Stimulated activated CD4-positive, alpha-beta T cell treated with anti-CD3 and anti-CD28 coated beads, Interleukin-1b, Interleukin-23, amount 100 ng/mL, for 4 hours (primary cell): ENCODE measurements at places on chromosomes 3 and 15.

DNA sequence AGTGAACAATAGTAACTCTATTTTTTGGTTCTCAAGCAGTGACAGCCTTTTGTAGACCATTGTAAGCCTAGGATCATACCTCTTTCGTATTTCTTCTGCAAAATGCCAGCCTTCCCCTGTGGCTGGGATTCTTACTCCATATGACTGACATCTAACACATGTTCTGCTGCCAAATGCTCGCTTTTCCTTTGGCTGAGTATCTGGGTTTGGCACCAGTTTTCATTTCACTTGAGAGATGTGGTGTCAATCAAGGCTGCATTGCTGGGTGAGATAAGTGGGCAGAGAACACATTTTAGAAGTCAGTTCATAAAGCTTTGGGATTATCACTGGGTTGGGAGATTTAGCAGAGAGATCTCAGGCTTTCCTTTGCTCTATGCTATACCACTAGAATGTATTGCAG lies 514.7 kb upstream of the SGO1 start:
- no peak for DNase-seq

DNA sequence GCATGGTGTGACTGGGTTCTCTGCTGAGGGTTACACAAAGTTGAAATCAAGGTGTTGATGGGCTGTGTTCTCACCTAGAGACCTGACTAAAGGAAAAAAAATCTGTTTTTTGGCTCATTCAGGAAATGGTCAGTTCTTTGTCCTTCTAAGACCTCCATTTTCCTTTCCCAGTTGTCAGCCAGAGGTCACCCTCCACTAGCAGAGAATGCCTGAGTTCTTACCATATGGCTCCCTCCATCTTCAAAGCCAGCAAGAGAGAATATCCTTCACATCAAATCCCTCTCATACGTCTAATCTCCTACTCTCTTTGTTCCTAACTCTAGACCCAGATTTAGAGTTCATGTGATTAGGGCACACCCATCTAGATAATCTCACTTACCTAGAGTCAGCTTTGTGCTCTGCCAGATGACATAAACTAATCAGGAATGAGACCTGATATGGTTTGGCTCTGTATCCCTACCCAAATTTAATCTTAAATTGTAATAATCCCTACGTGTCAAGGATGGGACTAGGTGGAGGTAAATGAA lies 19.4 kb downstream of the ANKRD28 start:
- no peak for DNase-seq

DNA sequence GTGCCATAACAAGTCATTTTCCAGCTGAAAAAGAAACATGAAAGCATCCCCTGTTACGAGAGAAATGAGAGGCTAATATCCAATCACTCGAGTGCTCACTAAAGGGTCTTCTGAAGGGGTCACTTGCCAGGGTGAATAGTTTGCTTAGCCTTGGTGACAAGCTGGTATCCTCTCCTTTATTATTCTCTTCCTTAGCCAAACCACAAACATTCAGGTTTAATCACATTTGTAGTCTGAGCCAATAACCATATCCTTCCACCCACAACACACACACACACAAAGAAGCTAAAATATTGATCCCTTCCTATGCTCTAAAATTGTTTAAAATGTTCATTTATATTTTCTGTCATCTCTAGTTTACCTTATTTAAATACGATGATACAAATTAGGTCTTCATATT lies 240.5 kb upstream of the TMCO5A start:
- no peak for DNase-seq

DNA sequence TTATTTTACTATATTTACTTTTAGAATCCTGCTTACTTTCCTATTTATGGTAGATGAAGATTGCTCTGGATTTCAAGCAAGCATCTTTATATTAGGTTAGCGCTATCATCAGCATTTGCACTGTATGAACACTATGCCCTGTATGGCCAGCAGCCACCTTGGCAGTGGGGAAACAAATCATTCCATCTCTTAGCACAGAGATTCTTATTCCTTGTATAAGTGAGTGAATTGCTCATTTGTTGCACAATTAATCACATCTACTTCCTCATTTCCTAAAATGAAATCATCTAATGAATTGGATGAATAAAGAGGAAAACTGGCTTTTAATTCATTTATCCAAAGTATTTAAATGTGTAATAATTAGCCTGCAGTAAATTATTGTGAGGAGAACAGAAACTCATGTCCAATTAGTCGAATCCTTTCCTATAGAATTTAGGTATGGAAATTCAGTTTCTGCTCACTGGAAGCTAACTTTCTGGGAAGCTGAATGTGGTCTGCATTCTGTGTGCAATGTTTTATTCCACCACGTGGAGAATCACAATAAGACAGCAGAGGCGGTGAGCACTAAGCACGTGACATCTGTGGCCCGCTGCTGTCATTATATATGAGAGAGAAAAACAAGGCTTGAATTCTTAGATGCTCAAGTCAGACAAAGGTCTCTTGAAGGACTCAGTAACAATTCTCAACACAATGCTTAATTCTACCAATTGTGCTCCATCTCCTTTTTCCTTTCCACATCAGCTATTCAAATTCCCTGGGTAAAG lies 93.4 kb downstream of the PEX5L start:
- DNase-seq, result no peak

DNA sequence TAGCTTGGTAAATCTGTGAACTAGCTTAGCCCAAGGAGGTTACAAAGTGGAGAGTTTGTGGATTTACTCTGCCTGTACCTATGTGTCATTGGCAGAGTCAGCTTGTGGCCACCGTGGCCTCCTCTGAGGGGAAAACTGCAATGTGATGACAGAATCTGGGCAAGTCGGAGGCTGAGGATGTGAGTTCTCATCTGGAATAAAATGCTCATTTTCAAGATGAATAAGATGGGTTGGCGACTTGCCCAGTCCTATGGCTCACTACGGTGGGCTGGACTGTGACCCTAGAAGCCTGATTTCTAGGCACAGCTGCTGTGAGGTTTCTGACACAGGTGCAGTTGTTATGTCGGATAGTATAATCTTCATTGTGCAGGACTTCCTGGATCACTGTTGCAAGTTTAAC lies 83.7 kb downstream of the ETV5 start:
- no peak for DNase-seq

- DNase-seq, result no peak
Observed at GRCh38 chr3:68163062-68163461, 508.6 kb upstream of the SUCLG2 start.

DNA sequence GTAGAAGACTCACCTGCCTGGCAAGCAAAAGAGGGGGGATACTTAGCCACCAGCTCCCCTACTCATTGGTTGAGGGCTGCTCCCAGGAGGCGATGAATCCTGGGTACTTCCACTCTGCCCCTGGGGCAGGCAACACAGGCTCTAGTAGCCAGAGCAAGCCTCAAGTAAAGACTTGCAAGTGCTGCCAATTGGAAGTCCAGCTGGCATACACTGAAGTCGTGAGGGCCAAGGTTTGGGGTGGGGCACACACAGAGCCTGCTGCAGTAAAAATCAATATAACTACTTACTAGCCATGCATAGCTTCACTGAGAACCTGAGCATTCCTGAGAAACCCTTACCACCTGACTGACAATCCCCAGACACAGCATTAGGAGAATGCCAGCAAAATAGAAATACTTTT lies 123.0 kb upstream of the EIF1B start:
- no peak for DNase-seq

DNA sequence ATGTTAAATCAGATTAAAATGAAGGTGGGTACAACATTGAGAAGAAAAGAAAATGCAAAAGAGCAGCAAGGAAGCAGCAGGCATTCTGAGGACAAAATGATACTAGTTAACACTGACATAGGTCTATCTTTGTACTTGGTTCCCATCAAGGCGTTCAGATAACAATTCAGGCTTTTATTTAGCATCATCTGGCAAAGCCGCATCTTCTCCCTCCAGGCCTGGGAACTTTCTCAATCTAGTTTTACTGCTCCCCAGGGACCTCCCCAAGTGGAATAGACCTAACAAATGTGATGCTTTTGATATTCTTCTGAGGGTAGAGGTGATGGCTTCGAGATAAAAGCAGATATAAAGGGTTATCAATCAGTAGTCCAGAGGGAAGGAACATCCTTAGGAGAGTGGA lies 130.6 kb downstream of the C3orf38 start:
- DNase-seq, result no peak

DNA sequence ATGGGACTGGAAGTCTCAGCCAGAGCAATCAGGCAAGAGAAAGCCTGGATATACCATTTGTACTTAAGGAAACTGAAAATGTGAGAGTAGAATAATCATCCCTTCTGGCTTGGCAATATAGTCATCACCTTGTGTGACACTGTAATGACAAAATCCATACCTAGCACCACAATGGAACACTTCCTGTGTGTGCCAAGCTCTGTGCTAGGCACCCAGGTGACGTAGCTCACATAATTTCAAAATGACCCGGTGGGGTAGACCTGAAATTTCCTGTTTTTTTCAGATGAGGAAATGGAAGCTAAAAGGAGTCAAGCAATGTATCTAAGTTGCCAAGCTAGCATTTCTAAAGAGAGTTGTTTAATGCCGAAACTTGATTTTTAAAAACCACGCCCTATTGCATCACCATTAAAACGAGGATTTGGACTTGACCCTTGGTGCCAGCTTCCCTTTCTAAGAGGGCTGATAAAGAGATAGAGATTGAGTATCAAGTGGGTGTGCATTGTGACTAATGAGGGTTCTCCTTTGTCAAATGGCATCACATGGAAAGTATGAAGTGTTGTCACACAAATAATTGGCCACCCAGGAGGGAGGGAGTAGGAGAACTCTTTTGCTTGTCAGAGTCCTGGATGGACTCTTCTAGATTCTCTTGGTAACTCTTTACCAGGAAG lies 141.3 kb upstream of the PDZRN3 start:
- DNase-seq, result no peak

GRCh38 chr15:31338879-31339557 lies 12.4 kb downstream of the KLF13 start:
- no peak for DNase-seq

GRCh38 chr3:12907729-12908128 lies 66.4 kb upstream of the RPL32 start:
- DNase-seq, result no peak

DNA sequence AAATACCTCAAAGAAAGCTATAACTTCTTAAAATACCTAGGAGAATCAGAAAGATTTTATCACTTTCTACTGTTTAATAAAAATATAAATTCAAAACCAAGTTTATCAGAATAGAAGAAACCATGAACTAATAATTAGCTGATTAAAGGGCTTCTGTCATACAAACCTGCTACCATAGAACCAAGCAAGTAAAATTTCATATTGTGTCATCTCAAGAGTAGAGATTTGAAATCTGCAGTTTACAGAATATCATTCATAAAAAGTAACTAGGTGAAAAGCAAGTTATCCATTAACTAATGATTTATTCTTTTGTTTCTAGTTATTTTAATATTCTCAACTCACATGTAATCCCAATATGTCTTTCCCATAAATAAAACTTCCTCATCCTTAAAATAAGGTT lies 36.8 kb upstream of the XXYLT1 start:
- DNase-seq, result no peak

DNA sequence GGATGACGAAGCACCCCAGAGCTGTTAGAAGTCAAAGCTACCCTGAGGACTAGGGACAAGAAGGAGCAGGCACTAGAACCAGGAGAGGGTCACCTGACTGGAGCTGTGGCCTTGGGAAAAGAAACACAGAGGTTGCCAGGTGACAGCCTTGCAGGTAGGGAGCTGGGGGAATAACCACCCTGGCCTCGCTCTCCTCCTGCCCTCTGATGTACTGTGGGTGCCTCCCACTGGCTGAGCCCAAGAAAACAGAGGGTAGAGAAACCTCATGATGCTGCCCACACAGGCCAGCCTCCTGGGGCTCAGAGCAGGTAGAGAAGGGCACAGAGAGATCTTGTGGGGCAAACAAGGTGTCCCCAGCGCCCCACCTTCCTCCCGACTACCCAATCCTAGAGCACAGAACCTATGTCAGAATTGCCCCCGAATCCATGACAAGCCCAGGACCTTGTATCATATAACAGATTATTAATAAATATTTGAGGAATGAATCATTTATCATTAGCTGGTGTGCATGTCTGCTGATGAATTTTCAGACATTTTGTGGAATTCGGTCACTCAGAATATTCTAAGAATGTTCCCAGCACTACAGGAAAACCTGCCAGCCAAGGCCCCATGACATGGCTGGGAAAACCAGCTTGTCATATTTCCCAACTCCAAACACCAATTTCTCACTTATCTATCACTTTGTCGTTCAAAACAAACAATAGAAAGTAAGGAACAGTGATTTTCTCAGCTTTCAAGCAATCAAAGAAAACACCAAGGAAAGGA lies 59.8 kb upstream of the MEX3B start:
- no peak for DNase-seq

DNA sequence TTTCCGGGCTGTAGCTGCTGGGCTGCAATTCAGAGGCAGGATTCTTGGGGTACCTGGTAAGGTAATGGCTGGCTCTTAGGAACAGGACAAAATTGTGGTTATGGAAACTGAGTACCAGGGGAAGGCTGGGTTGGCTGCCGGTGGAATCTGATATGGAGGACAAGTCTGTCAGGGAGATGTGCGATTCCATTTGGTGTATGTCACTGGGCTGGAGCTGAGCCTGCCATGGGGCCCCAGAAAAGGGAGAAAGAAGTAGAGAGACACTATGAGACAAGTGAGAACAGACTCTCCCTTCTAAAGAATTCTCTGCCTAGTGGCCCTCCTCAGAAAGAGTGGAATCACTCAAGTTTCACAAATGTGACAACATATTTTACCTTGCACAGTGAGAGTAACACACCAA lies 368.2 kb upstream of the ROPN1 start:
- DNase-seq, result no peak

DNA sequence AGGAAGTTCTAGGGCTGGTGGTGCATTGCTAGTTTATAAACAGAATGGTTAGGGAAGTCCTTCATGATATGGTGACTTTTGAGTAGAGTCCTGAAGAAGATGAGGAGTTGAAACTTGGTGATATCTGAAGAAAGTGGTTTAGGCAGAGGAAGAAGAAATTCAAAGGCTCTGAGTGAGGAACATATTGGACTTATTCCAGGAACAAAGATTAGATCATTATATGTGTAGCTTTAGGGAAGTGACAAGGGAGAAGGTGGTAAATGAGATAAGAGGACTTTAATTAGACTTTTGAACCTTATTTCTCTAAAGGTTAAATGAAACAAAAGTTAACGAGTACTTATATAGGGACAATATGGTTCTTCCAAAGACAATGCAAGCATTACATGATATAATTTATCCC lies 286.7 kb downstream of the DOCK3 start:
- DNase-seq, result no peak

GRCh38 chr3:40417845-40418543 lies 31.0 kb downstream of the ENTPD3 start:
- no peak for DNase-seq
